ENCODE measurements at places on chromosomes 11 and 22.

GRCh38 chr22:32809786-32810554, 8.5 kb downstream of the TIMP3 start:
- peak; percentile 80 for DNase-seq

- peak; percentile 20 for DNase-seq
These were observed 10.7 kb downstream of the SDF2L1 start for GRCh38 chr22:21652547-21653545.

- DNase-seq, result no peak
These were observed 118.6 kb downstream of the ARHGAP42 start for GRCh38 chr11:100805506-100806199.

DNA sequence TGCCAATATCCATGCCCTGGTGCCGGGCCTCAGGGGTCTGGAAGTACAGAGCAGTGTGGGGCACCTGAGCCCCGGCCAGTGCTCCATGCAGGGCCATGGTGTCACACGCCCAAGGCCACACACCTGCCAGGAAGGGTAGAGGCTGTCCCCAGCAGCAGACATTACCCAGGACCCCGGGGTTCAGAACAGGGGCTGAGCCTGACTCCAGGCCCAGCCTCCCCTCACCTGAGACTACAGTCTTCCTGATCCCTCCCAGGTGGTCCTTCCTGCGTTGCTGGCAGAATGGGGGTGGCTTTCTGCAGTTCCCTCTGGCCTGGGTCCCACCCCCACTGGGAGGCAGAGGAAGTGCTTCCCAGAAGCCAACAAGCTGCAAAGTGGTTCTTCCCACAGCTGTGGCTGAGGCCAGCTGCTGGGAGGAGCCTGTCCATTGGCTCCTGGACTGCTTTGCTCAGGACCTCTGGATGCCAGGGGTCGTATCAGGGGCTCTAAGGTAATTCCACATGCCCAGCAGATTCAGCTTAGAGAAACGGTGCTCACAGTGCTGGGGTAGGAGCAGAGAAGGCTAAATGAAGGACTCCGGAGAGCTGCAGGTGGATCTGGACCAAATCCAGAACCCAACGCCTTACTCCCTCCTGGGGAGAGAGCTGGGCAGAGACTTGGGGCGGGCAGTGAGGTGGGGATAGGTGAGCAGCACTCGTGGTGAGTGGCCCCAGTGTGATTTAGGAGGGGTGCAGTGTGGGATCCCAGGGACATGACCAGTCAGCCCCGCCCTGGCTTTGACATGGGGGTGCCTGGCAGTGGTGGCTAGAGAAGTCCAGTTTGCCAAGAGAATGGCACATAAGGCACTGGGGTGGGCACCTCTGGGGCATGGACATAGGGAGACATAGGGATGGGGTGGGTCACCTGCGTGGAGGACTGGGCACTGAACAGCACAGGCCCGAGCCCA, 12.6 kb downstream of the TCIRG1 start:
- DNase-seq, result no peak

DNA sequence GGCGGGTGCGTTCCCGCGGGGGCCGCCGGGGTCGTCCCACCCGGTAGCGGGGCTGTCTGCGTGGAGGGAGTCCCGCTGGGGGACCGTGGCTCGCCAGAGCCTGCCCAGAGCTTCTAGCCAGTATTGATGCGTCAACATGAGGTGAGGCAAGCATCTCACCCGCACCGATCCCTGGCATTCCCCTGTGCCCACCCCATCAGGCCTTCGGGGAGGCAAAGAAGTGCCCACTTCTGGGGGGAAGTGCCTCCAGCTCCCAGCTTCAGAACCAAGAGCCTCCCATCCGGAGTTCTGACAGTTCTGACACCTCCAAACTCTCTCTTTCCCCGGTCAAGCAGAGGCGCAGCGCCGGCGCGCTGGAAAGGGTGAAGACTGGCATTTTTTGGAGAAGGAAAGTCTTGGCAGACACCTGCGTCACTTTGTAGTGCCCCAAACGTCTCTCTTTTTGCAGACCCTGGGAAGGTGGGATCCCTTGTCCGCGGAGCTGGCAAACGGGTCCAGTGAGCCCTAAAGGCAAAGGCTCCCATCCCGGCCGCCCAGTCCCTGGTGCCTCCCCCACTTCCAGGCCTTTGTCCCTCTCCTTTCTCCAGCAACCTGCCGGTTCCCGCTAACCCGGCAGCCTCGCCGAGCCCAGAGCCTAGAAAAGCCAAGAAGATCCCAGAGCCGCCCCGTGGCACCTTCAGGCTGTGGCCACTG, 3.2 kb upstream of the PAX6 start:
- no peak for DNase-seq

GRCh38 chr22:30005213-30005857, 74.9 kb upstream of the HORMAD2 start:
- peak; percentile 82 for DNase-seq

GRCh38 chr11:124108156-124108555, 7.1 kb upstream of the VWA5A start:
- DNase-seq, result peak; percentile 43

DNA sequence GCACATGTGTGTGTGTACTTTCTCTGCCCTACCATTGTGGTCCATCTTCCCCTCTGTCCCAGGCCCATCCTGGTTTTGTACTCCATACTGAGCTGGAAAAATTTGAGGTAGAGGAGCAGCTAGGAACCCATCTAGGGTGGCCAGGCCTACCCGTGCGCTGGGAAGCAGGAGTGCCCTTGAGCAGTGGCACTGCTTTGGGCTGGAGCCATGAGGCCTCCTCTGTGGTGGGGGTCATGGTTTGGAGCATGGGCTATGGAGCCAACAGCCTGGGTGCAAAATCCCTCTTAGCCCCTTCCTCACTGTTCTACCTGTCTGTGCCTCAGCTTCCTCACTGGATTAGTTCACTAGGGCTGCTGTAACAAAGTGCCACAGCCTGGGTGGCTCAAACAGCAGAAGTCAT, 21.9 kb upstream of the ALG8 start:
- DNase-seq, result no peak

- no peak for DNase-seq
These were observed 771.7 kb downstream of the TBC1D22A start for GRCh38 chr22:47533961-47534803.

GRCh38 chr11:57763568-57763967, 2.0 kb downstream of the CTNND1 start:
- peak; percentile 49 for DNase-seq

DNA sequence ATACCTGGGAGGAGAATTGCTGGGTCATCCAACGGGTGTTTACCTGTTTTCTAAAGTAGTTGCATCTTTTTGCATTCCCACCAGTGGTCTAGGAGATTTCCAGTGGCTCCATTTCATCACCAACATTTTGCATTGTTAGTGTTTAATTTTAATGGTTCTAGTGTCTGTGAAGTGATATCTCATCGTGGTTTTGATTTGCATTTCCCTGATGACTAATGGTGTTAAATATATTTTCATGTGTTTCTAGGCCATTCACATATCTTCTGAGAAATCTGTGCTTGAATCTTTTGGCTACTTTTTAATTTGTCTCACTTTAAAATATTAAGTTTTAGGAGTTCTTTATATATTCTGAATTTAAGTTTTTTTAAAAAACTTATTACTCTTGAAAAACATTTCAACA, 439.6 kb downstream of the TMEM135 start:
- no peak for DNase-seq

- peak; percentile 14 for DNase-seq
These were observed 965 bp downstream of the TCN2 start for GRCh38 chr22:30607939-30608338.

DNA sequence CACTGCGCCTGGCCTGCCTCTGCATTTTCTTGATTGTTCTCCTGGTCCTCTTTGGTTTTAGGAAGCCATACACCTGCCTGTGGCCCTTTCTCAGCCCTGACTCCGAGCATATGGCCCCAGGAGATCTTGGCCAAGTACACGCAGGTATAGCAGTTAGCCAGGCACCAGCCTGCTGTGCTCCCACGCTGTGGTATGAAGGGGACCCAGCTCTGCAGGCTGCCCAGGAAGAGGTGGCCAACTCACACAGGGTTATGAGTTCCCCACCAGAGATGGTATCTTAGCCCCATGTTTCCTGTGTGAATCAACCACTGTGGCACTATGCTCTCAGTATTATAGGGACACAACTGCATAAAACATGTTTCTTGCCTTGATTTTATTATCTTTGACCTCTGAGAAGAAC, 31.1 kb downstream of the SGSM3 start:
- no peak for DNase-seq

Data from NCI-H82 (cell line).